NCI-H524 treated with DMSO at 0.1 percent for 48 hours (cell line): ENCODE measurements at places on chromosomes 5 and 9.

DNA sequence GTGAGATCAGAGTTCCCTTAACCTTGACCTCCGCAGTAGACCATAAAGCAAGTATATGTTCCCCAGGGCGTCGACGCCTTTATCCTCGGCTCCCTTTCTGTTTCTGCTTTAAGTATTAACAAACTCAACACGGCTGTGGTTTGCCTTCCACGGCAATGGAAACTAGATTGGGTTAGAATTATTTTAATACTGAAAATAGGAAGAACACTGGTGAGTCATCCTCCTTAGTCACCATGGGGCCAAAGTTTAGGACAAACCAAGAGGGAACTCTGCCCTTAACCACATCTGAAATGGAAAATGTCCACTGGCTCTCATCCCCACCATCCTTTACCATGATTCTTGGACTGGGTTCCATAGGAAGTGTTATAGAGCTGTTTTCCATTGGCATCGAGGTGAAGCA is 386.1 kb downstream of the ACTL7B start:
- DNase-seq: no peak

GRCh38 chr9:138071731-138072130 is 194.1 kb downstream of the CACNA1B start:
- no peak for DNase-seq

DNA sequence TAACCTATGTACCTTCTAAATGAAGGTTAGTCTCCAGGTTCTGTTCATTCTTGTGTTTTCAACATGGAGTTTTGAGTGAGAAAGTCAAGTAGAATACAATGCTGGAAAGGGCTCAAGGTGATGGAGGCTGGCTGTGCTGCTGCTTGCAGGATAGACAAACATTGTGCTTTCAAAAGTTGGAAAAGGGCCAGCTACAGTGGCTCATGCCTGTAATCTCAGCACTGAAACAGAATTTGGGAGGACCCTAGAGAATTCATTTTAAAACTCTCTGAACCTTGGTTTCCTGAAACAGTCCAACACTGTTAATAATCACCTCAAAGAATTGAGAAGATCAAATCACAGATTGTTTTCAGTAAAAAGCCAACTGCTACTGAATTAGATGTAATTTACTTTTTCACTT is 15.4 kb upstream of the IARS1 start:
- DNase-seq: no peak

GRCh38 chr5:153496835-153497234 is 6.4 kb downstream of the GRIA1 start:
- no peak for DNase-seq

DNA sequence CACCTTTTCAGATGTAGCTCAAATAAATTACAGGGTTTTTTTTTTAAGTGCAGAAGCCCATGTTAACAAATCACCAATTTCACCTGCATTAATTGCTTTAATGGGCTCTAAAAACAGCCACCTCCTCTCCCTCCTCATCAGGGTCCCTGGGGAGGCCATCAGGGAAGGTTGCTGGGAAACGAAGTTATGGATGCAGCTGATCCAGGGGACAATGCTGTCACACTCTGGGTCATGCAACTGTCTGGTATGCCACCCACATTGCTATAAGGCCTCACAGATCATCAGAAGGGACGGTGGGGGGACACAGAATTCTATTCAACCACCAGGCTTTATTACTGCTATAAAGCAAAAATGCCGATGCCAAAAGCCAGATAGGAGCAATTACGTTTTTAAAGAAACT is 9.3 kb downstream of the WHRN start:
- no peak for DNase-seq

GRCh38 chr5:126881821-126882600 is 105.1 kb downstream of the LMNB1 start:
- no peak for DNase-seq

DNA sequence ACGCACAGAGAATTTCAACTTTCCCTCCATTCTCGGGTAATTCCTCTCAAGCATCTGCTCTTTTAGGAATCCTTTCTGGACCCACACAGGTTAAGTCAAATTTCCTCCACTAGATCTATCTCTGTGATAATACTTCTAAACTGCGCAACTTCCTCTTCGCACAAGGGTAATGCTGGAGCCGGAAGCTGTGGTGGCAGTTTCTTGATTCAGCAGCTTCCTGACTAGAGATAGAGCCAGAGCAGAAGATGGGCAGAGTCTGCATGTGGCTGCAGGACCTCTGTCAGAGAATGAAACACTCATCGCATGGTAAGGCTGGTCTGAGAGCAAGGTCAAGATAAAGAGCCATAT is 11.1 kb upstream of the CDC42SE2 start:
- no peak for DNase-seq

DNA sequence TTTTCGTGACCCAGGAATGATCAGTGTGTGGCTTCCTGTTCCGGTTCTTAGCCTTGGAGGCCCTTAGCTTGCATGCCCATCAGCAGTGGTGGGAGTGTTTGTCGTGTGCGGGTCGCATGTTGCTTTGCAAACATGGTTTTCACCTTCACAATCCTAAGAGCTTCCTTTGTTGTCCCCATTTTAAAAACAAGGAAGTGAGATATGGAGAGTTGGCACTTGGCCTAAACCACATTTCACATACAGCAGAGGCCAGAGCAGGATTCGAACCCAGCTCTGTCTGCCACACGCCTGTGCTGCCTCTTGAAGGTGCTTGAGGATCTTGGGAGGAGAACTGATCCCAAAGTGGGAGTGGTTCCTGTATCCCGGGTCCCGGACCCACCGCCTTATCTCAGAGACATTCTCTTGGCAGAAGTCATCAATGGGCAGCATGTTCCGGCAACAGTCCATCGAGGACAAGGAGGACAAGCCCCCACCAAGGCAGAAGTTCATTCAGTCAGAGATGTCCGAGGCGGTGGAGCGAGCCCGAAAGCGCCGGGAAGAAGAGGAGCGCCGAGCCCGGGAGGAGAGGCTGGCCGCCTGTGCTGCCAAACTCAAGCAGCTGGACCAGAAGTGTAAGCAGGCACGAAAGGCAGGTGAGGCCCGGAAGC is 38.2 kb upstream of the POMT1 start:
- DNase-seq: no peak

DNA sequence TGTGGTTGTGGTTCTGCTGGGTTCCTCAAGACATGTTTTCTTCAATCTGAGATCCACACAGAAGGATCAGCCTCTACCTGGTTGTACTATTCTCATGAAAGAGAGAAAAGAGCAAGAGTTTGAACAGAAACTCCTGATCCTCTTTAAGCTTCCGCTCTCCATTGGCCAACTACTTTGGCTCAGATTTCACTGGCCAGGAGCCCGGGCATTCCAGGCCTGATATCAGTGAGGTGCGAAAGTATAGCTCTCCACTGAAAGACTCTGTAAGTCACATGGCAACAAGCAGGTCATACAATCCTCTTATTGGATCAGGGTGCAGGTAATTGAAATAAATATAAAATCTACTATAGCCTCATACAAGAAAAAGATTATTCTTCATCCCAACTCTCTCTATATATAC is 920.5 kb downstream of the TLE4 start:
- no peak for DNase-seq

- DNase-seq: no peak
Observed at GRCh38 chr9:93960221-93960970, 5.2 kb upstream of the BARX1 start.

GRCh38 chr5:57036761-57037160 is 84.8 kb upstream of the MIER3 start:
- no peak for DNase-seq

- no peak for DNase-seq
Observed at GRCh38 chr9:114080773-114081440, 2.8 kb upstream of the AMBP start.

DNA sequence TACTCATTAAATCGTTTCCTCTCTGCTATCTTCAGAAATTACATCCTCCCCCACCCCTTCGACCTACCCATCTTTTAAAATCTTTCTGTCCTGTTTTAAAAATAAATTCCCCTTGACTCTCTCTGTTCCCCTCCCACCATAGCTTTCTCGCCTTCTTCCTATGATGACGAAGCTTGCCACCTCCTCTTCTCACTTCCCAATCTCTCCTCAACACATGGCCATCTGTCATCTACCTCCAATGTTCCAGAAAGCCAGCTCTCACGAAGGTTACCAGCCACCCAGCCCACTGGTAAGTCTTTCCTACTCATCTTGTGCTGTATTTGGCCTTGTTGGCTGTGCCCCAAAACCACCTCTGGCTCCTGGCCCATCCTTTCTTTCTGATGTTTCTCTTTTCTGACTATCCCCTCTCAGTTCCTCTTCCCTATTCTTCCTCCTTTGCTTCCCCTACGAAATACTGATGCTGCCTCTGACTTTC is 346.3 kb downstream of the ENC1 start:
- DNase-seq: no peak

DNA sequence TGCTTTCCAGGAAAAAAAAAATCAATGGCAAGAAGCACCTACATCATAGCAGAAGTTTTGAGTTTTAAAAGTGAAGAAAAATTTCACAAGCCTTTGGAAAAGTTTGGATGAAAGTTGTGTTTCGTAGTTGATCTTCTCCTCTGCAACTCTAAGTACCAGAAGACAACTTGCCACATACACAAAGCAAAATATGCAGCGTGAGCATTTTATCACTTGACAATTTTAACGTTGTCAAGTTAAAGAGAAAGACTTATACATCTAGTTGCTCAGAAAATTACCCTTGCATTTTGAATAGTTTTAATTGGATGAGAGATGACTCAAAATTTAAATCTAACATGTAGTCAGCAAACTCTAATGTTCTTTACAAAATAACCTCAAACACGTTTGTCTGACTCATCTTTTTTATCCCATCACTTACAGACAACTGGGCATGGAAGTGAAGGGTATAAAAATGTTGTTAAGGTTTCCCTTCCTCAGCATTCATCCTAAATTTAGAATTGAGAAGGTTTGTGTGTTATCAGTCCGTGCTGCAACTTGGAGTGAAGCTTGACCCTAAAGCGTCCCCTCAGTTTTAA is 213.4 kb downstream of the MARCHF11 start:
- DNase-seq: no peak

DNA sequence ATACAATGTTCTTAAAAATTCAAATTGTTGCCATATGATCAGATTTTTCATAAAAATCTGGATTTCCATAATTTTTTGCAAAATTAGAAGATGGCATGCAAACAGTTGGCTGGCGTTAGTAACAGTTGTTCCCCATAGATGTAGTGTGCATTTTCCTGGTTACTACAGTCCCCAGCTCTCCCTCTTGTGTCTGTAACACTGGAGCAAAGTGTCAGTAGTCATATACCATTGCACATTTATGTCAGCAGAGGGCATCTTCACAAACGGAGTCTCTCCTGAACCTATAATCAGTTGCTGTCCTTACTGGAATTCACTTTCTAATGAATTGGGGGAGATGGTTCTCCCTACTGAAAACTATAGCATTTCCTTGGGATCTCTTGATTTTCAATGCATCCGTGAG is 44.7 kb upstream of the DMAC1 start:
- DNase-seq: no peak

DNA sequence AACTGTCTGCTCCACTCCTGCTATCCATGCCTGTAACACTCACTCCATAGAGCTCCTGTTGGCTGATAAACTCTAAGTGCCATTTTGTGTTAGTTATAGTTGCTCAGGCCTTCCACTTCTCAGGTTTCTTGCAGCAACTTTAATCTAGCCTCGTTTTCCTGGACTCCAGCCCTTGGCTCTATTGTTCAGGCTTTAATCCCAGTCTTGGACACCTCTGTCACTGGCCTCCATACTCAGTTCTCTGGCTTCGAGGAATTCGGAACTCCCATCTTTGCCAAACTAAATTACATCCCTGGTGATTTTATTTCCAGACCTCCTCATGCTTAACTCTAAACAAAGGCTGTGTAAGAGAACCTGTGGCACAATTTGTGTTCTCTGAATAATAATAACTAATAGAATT is 39.8 kb downstream of the EMB start:
- no peak for DNase-seq

- DNase-seq: no peak
Observed at GRCh38 chr9:35871545-35871944, 1.3 kb upstream of the OR13J1 start.

GRCh38 chr5:132435886-132436285 is 54.7 kb downstream of the IRF1 start:
- DNase-seq: no peak

DNA sequence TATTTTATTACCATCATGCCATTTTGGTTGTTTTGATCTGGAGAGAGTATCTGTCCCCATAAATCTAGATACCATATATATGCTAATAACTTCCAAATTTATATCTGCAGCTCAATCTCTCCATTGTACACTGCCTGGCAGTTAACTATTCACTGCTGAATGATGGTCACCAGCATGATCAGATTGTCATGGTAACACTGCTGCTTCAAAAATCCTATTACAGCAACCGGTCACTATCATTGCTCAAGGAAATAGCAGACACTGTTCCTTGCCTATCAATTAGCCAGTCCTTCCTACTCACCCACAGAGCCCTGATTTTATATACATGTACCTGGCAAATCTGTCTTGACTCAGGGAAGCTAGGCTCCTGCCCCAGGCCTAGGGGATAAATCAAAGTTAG is 11.5 kb downstream of the REEP5 start:
- DNase-seq: no peak

DNA sequence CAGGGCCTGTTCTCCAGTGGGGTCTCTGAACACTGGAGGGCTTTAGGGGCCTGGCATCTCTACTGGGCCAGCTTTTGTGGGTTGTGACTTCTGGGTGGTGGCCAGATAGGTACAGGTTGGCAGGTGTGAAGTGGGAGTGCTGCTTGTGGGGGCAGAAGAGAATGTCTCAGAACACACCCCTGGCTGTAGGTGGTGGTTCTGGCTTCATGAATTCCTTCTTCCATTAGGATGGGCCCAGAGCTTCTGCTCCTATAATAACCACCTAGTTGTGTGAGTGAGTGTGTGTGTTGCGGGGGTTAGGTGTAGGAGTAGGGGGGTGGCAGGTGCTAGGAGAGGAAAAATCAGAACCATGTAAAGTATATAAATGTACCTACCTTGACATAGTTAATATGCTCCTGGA is 1.6 kb downstream of the PDZD2 start:
- no peak for DNase-seq
